H1 (cell line): ENCODE measurements at places on chromosomes 5 and 9. TPM values are rescaled to one million over a fixed set of nuclear protein-coding genes. Genes with fewer than 3 reads are reported as not detected.

NTNG2 gene
- total RNA-seq, result 0.52 and 1.4 TPM in 2 replicates

MEIKIN gene
- total RNA-seq, result not detected in 2 replicates

IFNK gene
- total RNA-seq, result not detected in 2 replicates

TIFAB gene
- not detected in 2 replicates for total RNA-seq

ERAP2 gene
- total RNA-seq, result not detected in 2 replicates

FOXD1 gene
- total RNA-seq, result 0.73 and 1.1 TPM in 2 replicates

DNA sequence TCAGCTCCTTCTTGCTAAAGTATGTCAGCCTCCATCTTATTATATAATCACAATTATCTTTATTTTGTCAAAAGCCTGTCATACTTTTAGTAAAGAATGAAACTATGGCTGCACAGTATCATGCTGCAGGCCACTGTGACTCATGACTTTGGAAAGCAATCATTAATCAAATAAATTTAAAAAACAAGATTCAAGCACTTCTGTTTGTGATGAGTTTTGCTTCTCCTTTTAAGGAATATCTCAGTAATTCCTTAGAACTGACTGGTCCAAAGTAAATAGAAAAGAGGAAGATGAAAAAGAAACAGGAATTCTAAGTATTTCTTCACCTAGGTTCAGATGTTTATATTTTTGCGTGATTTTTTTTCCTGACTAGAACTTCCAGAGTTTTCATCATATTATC is 83.1 kb downstream of the EDIL3 start:
- no peak for DNase-seq

DNA sequence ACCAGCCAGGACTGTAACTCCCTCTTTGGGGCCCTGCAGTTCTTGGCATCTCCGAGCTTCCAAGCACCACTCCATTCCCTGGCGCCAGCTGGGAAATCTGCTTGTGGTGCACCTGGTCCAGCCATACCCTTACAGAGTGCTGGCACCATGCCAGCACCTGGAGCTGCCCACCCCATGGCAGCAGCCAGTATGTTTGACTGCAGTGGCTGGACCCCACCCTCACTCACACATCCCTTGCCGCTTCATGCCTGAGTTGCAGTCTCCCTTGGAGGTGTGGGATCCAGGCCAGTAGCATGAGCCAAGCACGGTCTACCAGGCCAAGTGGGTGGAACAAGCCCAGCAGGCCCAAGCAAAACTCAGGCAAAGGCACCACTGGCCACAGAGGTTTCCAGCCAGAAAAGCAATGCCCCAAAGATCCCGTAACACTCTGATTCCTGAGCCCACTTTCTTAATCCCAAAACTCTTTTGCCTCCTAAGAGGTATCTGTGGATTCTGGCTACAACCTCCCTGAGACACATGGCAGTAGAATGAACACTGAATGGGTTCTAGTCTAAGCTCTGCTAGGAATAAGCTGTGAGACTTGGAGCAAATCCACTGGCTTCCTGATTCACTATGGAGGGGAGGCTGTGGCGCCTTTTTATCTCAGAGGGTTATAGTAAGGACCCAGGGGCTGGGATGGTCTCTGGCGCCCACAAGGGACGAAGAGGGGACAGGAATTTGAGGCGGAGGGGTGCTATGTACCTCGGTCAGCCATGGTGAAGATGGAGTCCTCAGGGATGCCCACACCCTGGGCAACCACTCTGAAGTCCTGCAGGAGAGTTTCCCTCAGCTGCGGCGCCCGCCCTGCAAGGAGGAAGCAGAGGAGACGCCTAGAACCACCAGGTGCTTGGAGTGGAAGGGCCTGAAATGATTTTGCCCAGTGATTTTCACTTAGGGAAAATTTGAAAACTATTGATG is 5.6 kb downstream of the AMBP start:
- no peak for DNase-seq

DNA sequence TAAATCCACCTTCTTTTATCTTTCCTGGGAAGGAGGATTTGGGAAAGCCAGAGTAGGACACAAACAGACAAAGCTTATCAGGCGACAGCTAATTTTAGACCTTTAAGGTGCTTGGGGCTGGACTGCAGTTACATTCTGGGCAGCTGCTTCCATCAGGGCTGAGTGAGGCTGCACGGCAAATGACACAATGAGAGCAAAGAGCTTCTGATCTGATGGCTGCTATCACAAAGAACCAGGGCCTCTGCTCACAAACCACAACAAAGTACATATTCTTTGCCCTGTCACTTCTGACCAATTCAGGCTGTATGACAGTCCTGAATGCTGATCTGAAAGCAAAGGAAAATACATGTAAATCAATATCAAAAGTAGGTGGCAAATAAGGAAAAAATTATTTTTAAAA is 93.1 kb downstream of the MRPS27 start:
- DNase-seq, result no peak

GRCh38 chr5:32583582-32584232 is 1.6 kb upstream of the SUB1 start:
- DNase-seq, result no peak

GRCh38 chr9:14415947-14416346 is 102.0 kb upstream of the NFIB start:
- no peak for DNase-seq

DNA sequence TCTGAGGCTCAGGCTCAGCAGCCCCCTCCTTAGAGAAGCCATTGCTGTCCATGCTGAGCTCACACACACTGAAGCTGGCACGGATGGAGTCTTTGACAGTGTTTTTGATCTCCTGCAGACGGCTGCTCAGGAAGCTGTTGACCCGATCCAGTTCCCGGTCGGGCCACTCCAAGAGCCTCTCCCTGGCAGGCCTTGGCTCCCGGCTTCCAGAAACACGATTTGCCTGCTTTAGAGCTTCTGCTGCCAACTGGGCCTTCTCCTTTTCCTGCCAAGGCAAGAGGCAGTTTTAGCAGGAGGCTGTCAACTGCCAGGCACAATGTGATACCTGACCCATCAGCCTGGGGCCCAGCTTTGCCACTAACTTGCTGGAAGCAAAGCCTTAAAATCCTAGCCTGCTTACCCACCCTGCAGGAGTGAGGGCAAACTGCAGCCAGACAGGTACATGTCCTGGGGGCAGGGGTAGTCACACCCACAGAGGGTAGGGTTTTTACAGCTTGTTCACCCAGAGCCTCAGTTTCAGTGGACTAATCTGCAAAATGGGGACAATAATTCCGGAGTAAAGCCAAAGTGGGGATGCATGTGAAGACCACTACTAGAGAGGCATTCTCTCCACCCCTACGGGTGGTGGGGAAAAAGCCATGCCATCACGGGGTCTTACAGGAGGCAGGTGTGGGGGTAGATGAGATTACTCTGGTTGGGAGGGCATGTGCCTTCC is 8.3 kb upstream of the DDX41 start:
- no peak for DNase-seq

GRCh38 chr5:72434056-72434780 is 73.0 kb downstream of the ZNF366 start:
- DNase-seq, result no peak

DNA sequence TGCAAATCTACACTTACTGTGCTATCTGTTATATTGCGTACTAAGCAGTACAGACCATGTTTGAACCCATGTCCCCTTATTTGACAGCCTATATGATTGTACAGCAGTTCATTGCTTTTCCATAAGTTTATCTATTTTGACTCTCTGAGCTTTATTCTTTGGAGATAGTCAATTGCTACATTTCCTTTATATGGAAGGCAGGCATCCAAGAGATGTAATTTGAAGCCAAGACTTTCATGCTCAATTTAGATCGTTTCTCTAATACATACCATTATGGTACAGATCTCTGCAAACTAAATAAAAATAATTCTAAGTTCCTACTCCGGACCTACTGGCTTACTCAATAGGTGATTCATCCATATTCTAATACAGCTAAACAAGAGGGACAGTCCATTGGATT is 424.8 kb downstream of the TMEM38B start:
- no peak for DNase-seq

DNA sequence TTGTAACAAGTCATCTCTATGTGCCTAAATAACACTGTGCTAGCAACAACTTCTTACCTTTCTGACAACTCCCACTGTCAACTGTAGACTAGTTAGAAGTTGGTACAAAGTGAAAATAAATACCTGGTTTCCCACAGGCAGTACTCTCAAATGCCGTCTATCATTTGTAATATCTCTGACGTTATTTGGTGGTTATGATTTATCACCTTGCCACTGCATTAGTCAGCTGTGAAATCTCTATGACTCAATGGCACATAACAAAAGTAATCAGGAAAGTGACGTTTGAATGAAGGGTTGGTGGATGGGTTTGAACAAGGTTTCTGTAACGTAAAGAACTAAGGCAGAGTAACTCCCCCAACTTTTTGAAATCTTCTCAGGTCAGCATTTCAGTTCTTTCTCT is 592.3 kb downstream of the MAT2B start:
- DNase-seq, result no peak

GRCh38 chr5:132012371-132013005 is 1.0 kb upstream of the ACSL6 start:
- no peak for DNase-seq

GRCh38 chr5:172768573-172769341 is 2.2 kb downstream of the DUSP1 start:
- no peak for DNase-seq

GRCh38 chr9:14349447-14350348 is 35.8 kb upstream of the NFIB start:
- DNase-seq, result no peak

GRCh38 chr9:127783111-127784008 is 2.5 kb upstream of the CDK9 start:
- no peak for DNase-seq

- peak; percentile 39 for DNase-seq
Measured at GRCh38 chr5:59768152-59769040, 125.1 kb downstream of the PDE4D start.

- DNase-seq, result peak; percentile 19
Measured at GRCh38 chr5:12272389-12272788, 368.1 kb upstream of the CTNND2 start.

DNA sequence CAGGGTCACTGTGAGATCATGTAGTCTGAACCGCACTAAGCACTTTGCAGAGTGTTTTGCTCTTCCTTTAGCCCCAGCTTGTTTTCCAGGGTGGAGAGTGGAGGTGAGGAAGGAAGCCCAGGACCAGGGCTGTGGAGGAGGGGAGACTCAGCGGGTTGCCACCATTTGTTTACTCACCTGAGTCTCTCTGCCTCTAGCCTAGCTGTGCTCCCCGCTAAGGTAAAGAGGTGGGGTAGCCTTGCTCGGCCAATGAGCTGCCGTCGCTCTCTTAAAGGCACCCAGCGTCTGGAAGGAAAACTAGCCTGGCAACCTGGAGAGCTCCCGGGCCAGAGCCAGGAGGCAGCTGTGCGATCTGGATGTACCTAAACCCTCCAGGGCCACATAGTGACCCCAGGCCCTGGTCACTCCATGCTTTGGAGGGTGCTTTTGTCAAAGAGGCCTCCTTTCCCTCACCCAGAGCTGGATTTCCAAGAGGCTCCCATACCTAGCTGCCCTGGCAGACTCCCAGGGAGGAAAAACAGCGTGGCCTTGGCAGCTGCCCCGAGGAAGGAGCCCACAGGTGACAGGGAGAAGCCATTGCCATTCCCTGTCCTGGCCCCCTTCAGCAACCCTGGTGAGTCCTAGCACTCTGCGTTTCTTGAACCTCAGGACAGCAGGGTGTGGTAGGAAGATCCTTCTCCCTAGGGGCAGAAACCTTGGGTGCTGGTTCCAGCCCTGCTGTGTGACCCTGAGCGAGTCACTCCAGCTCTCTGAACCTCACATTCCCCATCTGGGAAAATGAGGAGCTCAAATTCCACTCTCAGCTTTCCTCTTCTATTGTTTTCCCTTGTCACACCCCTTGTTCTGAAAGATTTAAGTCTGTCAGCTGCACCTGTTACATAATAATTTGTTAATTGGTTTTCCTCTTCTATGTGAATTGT is 42.4 kb upstream of the LARP1 start:
- peak; percentile 86 for DNase-seq

DNA sequence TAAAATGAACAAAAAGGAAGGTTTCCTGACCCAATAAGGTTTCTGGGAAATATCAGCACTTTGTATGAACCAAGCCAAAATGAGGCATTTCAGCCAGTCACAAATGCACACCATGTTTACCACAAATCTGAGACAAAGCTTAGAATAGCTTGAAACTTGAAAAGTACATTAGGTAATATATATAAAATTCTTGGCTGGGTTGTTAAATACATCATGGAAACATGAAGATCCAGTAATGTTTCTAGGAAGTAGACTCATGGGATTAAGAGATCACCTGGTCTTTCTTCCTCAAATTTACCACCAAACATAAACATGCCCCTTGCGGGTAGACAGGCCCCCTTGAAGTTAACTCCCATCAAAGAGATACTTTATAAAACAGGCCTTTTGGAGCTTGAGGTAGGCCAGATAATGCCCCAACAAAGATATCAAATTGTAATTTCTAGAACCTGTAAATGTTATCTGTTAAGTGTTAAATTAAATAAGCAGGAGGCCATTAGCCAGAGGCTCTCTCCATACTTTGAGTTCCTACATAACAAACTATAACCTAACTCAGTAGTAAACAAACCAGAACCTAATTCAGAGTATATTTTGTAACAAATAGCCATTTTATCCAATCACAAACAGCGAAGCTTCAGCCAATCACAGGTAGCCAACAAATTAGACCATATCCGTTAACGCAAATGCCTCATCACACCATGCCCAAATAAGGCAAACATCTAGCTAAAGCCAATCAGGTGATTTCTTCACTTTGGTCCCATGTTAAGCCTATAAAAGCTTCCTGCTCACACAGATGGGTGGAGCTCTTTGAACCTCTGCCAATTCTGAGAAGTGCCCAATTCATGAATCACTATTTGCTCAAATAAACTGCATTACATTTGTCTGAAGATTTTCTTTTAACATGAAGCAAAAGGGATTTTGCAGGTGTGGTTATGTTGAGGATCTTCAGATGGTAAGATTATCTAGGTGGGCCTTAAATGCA is 127.9 kb upstream of the TARS1 start:
- no peak for DNase-seq

DNA sequence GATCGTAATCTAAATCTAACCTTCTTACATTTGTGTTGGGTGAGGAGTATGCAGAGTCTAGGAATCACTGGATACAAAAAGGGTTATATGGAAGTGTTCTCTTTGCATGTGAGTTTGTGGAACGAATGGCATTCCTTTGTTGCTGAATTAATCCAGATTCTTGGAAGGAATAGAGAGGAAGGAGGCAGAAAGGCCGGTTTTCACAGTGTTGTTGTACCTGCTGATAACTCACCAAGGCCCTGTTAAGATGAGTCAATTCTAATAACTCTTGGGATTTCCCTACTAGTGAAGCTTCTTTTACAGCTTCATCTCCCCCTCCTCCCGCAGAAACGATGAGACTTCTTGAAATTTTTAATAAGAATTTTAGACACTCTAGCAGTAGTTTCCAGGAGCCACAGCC is 84.0 kb downstream of the ZSWIM6 start:
- DNase-seq, result no peak

DNA sequence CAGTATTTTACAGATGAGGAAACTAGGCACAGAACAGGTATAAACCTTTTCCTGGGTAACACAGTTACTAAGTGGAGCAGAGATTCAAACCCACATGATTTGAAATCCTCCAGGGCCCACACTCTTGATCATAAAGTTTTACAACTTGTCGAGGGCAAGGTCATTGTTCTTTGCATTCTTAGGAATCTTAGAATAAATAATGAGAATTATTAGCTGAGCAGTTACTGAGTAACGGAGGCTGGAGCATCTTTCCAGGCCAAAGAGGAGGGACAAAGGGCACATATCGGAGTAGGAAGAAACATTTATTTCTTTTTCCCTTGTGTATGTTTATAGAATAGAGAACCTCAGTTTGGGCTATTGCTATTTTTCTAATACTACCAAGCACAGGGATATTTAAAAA is 27.1 kb upstream of the F2R start:
- DNase-seq, result no peak
